ENCODE measurements at places on chromosomes 1 and 21.

- DNase-seq, result no peak
Measured at GRCh38 chr1:12014141-12014991, 4.9 kb upstream of the MIIP start.

DNA sequence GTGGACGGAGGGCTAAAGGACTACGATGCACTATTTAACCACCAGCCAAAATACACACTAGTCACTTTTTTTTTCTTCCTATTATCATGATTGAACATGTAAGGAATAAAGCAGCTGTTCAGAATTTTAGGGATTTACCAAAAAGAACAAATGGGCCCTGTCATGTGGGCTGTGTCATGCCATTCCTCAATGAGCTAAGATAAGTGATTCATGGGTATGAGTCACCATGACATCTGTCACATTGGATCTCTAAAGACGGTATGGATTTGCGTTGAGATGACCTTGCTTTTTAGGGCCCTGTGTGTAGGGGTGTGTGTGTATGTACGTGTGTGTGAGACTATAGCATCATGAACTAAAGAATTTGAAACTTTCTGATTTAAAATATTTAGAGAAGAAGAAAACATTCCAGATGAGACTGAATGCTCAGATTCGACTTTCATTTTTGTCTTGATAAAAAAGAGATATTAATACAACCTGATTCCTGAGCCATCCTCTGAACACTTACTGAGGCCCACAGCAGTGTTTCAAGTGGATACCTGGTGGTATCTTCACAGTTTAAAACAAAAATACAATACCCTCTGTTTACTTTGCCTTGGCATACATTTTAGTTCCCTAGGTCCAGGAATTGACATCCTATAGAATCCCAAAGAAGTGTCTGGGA, 246.1 kb upstream of the DUSP10 start:
- no peak for DNase-seq

- DNase-seq, result no peak
Measured at GRCh38 chr1:41751804-41752513, 166.8 kb downstream of the HIVEP3 start.

DNA sequence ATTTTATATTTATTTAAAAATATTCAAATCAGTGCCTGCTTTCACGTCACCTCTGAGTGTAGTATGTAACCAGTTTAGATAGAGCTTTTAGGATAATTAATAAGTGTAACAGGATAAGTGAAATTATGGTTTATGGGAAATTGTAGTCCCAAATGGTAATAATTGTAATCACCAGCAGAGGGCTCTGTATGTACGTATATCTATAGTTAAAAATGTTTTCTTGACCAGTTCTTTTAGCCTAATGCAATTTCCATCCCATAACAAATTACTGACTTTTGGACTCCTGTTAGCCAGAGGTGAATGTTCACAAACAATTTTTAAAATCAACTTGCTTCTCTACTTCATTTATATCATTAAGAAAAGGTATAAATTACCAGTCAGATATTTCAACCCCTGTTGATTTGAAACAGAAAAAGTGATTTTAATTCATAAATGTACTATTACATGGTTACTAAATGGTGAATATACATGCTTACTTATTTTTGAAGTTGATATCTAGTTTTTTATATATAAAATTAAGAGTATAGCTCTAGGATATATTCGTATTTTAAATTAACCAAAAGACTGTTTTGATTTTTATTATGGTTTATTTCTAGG, 25.3 kb downstream of the SLC30A7 start:
- peak; percentile 45 for DNase-seq

DNA sequence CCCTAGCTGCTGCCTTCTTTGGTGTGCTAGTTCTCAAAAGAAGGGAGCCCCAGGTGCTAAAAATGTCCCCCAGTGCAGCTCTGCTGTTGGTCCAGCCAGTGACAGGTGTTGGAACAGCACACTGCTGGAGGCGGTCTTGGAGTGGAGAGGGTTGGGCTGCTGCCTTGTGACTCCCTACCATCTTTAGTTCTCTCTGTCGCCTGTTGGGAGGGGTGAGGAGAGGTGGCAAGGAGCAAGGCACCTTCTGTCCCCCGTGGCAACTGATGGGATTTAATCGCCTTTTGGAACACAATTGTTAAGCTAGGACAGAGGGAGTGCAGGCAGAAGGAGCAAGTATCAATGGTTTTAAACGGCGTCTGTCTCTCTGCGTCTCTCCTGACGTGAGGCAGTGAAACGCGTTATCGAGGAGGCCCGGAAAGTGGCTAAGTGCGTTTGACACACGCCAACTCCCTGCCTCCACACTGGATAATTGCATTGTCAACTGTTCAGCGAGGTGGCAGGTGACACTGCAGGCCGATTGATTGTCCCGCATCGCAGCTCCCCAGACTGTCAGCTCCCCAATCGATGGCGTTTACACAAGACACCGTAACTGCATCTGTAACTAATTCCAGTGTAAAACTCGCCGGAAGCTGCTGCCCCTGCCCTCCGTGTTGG, 34.0 kb downstream of the TMEM53 start:
- DNase-seq, result no peak

DNA sequence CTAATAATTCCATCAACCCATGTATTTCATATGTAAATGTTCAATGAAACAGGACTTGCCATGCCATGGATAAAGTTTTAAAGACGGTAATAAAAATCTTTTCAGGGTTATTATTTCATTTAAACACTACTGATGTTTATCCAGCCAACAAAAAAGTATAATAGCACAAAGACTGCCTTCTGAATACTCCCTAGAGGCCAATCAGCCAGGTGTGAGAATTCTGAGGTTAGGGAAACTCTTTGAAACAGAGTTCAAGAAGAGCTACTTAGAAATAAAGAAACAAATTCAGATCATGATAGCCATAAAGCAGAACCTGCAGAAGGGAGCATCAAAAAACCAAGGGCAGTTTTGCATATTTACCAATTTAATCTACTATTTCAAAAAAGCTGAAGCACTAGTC, 48.7 kb downstream of the AKT3 start:
- DNase-seq, result no peak

- DNase-seq, result no peak
Measured at GRCh38 chr1:198498881-198499280, 41.6 kb downstream of the ATP6V1G3 start.

GRCh38 chr1:163401211-163401610, 79.5 kb downstream of the NUF2 start:
- DNase-seq, result no peak

DNA sequence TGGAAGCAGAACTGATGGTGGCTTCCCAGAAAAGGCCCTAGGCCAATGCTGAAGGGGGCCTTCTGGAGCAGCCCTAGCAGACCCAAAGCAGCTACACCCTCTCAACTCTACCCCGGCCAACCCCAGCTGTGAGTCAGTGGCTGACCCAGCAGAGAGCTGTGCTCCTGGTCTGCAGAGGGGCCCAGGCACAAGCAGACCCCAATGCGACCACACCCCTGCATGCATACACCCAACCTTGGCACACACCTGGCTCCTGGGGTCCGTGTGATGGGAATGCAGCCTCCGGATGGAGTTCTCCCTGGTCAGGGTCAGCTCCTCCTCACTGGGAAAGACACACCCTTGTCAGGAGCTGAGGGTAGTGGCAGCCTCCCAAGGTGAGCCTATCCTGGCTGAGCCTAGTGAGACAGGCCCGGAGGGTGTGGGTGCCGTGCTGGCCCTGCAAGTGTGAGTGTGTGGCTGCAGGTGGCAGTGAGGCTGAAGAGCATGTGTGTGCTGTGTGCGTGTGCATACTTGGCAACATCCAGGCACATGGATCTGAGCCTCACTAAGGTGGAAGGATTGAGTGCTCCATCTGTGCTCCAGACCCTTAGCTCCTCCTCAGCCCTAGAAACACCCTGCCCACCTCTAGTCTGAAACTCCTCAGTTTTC, 3.9 kb upstream of the ARHGAP30 start:
- DNase-seq, result no peak

DNA sequence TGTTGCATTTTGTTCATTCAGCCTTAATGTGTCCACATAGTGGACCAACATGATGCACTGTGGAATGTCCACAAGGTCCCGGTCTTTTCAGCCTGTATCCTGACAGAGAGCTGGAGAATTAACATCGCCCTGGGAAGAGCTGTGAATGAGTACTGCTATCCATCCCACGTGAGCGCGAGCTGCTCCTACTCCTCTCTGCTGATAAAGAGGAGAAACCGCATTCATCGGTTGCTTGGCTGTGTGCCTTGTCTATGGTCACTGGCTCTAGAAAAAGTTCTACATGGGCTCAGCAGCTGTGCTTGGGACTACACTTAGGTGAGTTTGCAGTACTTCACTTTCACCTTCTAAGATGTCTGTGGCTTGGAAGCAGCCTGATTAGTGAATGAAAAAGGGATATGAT, 31.1 kb upstream of the IGSF5 start:
- no peak for DNase-seq

- no peak for DNase-seq
Measured at GRCh38 chr21:41584603-41585176, 76.7 kb upstream of the TMPRSS2 start.

- DNase-seq, result no peak
Measured at GRCh38 chr1:33282791-33283190, 26.5 kb downstream of the ZNF362 start.

GRCh38 chr1:174007851-174008250, 14.3 kb downstream of the RC3H1 start:
- DNase-seq, result no peak

GRCh38 chr1:155938220-155938627, 3.2 kb upstream of the RXFP4 start:
- DNase-seq, result peak; percentile 75

- no peak for DNase-seq
Measured at GRCh38 chr1:82542141-82542540, 741.4 kb downstream of the ADGRL2 start.

- no peak for DNase-seq
Measured at GRCh38 chr1:17098446-17099317, 20.6 kb downstream of the PADI2 start.

DNA sequence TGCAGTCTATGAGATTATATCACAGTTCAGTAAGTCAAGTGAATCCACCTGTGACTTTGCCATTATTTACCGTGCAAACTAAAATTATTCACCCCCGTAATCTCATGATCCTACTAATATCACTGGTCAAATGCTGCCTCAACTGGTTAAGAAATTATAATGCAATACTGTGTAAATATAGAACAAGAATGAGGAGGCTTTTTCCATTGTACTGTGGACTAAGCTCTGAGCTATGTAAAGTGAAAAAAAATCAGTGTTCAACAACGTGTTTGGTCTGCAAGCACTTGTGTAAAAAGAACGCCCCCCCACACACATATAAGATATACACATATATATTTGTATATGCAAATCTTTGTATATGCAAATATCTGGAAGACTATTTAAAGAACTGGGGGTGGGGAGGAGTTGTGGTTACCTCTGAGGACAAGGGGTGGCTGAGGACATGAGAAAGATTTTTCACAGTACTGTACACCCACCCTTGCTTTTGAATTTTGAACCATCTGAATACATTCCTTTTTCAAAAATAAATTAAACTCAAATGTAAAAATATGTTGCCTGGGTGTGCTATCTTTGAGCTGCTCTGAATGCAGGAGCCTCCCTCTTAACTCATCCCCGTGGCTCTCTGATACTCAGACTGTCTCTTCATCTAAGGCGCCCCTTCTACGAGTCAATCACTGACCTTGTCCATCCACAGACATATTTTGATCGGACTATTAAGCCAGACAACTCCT, 57.0 kb downstream of the PTP4A2 start:
- DNase-seq, result peak; percentile 96

DNA sequence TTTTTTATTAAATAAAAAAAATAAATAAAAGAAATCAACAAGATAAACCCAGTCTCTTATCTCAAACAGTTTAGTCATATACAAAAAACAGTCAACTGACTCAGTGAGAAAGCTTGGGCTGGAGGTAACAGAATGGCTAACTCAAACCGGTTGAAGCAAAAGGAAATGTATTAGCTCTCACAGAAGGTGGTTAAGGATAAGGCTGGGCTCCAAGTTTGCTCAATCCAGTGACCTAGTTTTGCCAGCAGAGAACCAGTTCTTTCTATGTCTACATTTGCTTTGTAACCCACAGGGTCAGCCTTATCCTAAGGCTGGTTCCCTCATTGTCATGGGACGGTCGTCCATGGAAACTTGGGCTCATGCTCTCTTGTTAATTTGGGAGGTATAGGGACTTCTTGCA, 144.5 kb upstream of the L1TD1 start:
- no peak for DNase-seq

- no peak for DNase-seq
Measured at GRCh38 chr1:172627702-172628101, 31.2 kb upstream of the FASLG start.

DNA sequence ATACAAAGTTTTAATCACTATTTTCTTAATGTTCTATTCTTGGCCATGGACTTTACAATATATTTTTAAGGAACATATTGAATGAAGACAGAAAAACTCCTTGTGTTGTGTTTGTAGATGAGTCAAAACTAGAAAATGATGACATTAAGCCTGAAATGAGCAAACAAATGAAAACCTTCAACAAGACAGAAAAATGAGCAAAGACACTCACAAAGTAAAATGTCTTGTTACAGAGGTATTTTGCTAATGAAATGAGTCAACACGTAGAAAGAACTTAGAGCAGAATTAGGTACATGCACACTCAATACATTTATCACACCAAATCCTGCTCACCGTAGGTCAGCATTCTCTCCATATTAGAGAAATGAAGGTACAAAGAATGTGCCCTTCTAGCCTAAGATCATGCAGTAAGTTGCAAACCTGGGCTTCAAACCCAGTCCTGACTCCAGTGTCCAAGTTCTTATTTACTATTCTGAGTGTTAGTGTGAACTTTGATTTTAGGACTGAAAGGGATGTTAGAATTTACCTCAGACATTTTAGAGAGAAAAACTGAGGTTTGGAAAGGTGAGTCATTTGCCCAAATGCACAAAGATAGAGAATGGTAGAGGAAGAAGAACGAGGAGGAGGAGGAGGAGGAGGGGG, 133.9 kb upstream of the SGIP1 start:
- DNase-seq, result no peak

- DNase-seq, result no peak
Measured at GRCh38 chr1:197145446-197146024, 934 bp downstream of the ASPM start.

DNA sequence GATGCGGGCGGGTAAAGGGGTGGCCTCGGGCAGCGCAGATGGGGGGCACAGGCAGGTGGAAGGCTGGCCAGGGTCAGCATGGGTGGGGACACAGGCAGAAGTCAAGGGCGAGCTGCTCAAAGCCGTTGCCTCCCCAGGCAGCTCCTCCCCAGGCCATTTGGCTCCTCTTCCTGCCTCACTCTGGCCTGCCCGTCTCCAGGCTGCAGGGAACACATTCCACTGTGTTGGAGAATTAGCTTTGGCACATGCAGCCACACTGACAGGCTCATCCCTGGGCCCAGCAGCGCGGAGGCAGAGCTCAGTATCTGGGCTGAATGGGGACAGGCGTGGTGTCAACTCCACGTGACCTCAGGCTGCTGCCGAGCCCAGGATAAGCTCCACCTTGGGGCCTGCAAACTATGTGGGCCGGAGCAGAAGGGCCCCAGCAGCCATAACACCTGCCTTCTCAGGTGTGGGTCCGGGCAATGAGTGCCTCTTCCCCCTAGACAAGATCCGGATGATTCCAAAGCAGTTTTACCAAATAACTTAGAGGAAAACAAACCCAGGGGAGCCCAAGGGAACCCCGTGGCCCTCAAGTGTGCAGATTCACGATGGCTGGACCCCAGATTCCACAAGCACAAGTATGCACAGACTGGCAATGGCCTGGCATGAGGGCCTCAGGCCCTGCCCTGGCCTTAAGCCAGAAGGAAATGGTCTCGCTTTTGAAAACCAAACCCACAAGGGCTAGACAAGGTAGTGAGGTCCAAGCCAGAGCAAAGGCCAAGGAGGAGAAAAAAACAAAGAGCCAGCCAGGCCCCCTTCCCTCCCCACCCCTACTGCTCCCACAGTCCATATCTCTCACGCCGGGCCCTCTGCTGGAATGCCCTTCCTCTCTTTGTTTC, 40.2 kb downstream of the HSPG2 start:
- DNase-seq, result no peak

- DNase-seq, result no peak
Measured at GRCh38 chr1:237574536-237574935, 316.2 kb downstream of the ZP4 start.

All from NCI-H526 treated with DMSO at 0.1 percent for 48 hours (cell line).